CD4-positive, alpha-beta T cell treated with Interferon gamma for 1 hour (primary cell): ENCODE measurements at places on chromosomes 2 and 18.

- no peak for DNase-seq
Observed at GRCh38 chr2:186256540-186256939, 229.5 kb upstream of the ZC3H15 start.

GRCh38 chr2:239168575-239168974 lies 232.2 kb downstream of the HDAC4 start:
- DNase-seq, result no peak

DNA sequence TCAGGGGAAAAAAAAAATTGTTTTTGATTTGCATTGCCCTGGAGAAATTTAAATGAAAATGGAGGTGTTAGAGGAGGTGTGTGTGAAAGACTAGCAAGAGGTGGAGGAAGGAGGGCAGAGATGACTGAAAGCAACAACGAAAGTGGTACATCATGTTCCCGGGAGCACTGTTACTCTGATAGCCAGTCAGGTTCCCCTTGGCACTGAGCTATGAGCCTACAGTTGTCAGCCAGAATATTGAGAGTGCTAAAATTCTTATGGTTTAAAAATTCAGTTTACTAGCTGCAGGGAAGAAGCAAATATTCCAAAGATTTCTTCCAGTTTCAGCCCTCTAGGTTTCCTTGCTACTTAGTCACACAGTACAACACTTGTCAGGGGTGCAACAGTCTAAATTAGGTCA lies 366.7 kb upstream of the DLGAP1 start:
- DNase-seq, result no peak

- no peak for DNase-seq
Observed at GRCh38 chr18:62371436-62371835, 46.3 kb downstream of the TNFRSF11A start.

- DNase-seq, result no peak
Observed at GRCh38 chr2:240906141-240906910, at the start of gene CROCC2. Gene CROCC2 (plus strand): TSS chr2:240906336. CDS start chr2:240906514, 178 bp downstream.

DNA sequence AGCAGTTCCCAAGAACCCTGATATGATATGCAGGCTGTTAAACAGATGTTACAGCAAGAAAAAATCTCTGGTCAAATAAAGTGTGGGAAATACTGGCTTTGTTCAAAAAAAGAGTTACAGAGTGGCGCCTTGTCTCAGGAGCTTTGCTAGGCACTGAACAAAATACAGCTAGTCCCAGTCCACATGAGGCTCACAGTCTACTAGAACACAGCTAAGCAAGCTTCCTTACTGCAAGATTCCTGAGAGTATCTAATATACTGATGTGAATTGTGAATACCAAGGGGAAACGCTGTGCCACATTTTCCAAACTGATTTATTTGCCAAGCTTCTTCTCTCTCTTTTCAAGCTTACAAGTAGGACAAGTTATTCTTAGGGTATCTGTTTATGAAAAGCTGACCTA lies 188.8 kb upstream of the NABP1 start:
- DNase-seq, result no peak

DNA sequence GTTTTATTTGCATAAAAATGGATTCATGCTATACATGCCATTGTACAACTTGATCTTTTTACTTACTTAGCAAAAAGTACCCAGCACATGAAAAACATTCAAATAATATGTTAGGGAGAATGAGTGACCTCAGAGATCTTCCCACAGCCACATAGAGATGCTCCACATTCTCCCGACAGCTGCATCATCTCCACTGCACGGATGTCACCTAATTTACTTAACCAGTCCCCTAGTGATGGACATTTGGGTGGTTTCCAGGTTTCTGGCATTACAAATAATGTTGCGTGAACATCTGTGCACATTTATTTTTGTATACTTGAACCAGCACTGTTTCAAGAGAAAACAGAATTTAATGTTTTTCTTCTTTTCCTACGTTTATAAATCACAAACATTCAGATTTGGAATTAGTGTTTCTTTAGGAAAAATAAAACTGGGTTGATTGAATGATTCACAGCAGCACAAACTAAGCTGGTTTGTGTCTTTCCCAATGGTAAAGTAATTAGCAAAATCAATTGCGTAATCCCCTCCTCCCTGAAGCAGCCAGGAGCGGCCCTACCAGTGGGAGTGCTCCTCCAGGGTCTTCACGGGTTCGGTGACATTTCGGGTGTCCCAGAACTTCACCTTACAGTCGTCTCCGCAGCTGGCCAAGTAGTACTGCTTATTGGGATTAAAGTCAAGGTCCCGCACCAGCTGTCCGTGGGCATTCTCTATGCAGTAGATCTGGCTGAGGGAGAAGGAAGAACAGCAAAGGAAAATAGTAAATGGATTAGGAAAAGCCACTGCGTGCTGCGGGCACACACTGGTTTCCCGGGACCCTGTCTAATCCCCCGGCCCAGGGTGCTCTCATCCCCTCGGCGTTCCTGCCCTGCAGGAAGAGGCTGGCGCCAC lies 183.9 kb downstream of the EIPR1 start:
- DNase-seq, result no peak

GRCh38 chr2:172672114-172672513 lies 63.5 kb upstream of the RAPGEF4 start:
- no peak for DNase-seq

GRCh38 chr18:47263430-47264307 lies 12.2 kb upstream of the SKOR2 start:
- no peak for DNase-seq

DNA sequence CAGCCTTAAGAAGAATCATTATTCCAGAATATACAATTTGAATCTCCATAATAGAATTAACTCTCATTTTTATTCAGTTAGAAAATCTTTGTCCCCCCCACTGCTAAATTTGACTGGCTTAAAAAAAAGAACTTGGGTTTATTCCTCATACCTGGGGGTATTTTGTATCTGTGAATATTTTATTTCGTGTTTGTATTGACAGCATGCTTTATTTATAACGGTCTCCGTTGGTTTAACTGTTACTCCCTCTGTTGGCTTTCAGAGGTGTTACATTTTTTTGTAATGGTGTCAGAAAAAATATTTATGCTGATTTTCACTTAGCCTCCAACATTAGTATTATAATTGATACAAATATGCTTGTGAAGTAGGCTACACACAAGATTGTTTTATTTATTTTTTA lies 109.1 kb downstream of the HAUS1 start:
- DNase-seq, result no peak

DNA sequence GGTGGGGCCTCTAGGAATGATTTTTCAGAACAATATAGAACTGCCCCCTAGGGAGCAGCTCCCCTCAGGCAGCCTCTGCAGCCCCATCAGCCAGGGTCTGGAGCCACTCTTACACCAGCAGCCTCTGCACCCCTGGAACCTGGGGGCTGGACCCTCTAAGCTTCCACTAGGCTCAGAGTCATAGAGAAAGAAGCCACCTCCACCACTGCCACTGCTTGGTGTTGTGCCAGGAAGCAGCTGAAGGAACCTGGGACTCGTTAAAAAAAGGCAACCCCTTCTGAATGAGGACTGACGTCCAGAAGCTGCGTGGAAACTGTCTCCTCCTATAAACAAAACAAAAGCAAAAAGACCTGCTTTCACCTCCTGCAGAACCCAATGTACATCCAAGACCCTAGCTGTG lies 98.1 kb upstream of the HS6ST1 start:
- DNase-seq, result no peak

- no peak for DNase-seq
Observed at GRCh38 chr18:77020561-77020960, 112.0 kb downstream of the MBP start.

- no peak for DNase-seq
Observed at GRCh38 chr18:21803495-21803894, 62.9 kb downstream of the MIB1 start.

DNA sequence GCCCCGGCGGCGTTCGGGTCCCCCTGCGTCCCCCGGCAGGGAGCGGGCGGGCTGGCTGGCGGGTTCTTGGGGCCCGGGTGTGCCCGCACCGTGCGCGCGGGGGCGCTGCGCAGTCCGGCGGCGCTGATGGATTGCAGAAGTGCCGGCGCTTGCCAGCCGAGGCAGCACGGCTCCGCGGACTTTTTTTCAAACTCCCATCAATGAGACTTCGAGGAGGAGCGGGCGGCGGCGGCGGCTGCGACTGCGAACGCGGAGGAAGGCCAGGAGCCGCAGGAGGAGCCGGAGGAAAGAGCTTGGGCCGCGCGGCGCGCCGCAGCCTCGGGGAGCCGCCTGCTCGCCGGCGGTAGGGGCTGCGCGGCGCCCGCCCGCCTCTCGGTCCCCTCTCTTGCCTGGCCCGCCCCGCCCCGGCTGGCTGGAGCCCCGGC lies at the start of gene GLI2:
GLI2 (plus strand) TSS at position 123 of the 425 bp plus-strand sequence. CDS start 61,453 bp downstream, outside the sequence.
- DNase-seq, result no peak

GRCh38 chr2:238299803-238300202 lies 11.4 kb upstream of the PER2 start:
- DNase-seq, result no peak

DNA sequence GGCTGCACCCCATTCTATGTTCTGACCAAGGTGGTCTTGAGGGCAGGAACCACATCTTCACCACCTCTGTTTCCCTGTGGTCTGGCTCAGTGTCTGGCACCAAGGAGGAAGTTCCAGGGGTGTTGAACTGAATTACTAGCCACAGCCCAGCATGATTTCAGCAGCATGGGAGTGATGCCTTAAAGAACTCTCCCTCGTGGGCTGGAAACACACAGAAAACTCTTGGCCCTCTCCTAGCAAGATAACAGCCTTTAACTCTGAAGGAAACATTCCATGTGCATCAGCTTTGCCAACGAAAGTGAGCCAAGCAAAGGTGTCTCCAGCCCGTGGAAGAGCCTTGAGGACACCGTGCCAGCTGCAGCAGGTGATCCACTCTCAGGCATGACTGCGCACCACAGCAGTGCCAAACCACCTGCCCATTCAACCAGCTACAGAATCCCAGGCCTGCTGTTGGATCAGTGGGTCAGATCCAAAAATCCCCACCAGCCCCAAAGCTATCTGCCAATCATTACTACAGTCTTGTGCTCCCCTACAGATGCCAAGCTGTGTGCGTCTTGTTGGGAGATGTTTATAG lies 124.8 kb downstream of the TTC32 start:
- DNase-seq, result no peak

GRCh38 chr2:9403924-9404323 lies 19.4 kb downstream of the ITGB1BP1 start:
- DNase-seq, result no peak

DNA sequence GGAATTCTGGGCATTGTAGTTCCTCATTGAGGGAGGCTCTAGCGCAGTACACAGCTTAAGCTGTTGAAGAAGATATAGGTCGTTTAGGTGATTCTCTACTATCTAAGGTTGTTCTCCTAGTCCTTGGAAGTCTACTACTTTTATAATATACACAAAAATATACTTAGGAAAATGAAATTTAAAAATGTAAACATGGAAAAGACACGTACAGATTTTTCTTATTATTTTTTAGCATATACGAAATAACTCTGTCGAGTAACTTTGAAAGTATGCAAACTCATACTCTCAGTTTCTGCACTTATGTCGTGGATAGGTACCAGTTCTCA lies 272 bp upstream of the FASTKD1 start:
- DNase-seq, result no peak

- no peak for DNase-seq
Observed at GRCh38 chr18:26981360-26982082, 116.0 kb upstream of the AQP4 start.

- DNase-seq, result no peak
Observed at GRCh38 chr2:47313141-47313691, 89.7 kb upstream of the MSH2 start.

GRCh38 chr2:10028988-10029874 lies 14.1 kb upstream of the KLF11 start:
- peak; percentile 84 for DNase-seq

GRCh38 chr18:11154368-11154989 lies 5.1 kb upstream of the PIEZO2 start:
- no peak for DNase-seq

DNA sequence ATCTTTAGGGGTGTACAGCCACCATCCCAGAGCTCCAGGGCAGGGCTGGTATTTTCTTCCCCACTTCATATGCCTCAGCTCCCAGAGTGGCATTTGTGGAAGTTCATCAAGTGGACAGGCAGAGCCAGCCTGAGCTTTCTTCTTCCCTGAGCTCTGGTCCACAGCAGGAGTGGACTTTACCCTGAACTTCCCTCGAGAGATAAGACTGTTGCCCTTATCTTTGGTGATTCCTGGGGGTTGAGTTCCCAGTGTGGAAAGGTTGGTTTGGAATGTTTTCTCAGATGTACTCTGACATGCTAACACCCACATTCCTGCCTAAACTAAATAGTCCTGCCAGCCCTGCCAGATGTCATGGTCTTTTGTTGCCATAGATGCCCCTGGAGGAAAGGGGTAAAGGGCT lies 62.0 kb upstream of the LGALSL start:
- DNase-seq, result no peak

DNA sequence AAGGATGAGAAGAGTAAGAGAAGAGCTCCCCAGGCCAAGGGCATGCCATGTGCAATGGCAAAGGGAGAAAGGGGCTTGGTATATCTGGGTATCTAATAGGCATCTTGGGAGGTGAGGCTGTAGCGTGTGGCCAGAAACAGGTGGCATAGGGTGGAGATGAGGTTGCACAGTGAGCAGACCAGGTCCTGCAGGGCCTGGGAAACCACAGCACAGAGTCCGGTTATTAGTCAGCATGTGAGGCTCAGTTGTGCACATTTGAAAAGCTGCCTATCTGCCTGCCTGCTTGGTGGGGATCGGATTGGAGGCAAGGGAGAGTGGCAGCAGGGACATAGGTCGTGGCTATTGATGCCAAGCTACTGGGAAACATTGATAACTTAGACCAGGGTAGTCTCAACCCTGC lies 190.6 kb downstream of the TPGS2 start:
- no peak for DNase-seq

DNA sequence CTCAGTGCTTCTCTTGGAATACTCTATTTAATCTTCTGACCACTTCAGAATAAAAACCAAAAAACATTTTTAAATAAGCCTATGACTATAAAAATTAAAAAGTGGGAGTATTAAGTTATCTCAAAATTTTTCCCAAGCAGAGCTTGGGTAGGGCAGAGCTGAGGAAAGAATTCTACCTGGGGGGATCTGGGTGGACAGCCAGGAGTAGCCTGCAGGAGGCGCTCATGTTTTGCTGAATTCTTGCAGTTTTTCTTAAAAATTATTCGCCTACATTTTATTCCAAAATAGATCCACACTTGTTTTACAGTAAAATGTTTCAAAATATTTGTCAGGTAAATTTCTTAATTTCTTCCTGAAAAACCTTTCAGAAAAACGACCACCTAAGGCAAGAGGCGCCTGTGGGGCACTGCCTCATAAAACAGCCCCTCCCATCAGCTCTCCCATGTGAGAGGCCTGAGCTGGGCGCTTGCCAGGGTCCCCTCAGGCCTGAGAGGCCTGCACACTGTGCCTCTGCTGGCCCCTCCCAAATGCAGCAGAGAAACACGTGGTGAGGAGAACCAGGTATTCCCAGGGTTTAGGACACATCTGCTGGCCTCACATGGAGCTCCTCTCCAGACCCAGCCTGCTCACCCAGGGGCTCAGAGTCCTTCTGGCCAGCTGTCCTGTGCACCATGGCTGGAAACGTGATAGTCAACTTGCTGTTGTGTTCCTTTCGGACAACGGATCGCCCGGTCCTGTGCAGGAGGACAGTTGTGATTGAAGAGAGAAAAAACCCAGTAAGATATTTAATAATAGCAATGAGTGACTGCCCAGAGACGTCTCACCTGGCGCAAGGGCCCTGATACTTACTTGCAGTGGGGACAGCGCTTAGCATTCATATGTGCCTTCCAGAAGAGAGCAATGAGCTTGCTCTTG lies 17.5 kb downstream of the POLR1A start:
- DNase-seq, result no peak

- no peak for DNase-seq
Observed at GRCh38 chr18:79234438-79234837, 161.3 kb upstream of the NFATC1 start.

GRCh38 chr18:30748541-30748940 lies 294.0 kb downstream of the DSC3 start:
- DNase-seq, result no peak
